ENCODE measurements at places on chromosomes 1 and 21.
A peak's percentile ranks its signal among the peaks of the same experiment; 100 is the strongest.

DNA sequence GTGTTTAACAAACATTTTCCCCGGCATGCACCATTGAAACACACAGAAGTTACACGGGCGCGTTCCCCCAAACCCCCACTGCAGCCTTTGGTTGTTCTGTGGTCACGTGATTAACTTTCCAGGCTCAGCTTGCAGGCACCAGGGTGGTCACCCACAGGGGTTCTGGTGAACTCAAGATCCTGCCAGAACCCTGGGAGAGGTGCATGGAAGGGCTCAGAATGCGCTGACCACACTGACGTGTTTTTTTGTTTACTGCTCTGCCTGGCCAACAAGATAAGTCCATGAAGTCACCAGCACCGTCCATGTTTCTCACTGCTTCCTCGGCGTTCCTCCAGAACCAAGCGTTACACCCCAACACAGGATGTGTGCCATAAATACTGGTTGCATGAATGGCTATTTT is 229.5 kb upstream of the VAMP3 start:
- DNase-seq = no peak

DNA sequence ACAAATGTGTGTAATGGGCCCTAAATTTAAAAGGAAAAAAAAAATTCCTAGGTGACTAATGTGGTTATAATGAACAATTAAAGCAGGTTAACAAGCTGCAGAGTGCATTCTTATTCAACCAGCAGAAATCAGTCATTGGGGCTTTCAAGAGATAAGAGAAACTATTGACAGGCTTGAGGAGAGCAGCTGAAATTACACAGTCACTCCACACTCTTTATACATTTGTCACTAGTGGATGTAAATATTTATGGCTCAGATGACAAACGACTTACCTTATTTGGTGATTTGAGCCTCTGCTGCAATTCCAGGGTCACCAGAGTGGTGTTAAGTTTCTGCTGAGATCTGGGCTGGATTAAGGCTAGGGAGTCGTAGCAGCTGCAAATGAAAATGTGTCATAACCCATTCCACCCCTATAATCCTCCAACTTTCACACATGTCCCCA is 896.3 kb downstream of the TTLL7 start:
- peak; percentile 90 for DNase-seq

GRCh38 chr1:60670302-60670701 is 412.1 kb upstream of the NFIA start:
- DNase-seq = no peak

GRCh38 chr1:22738522-22738921 is 27.9 kb downstream of the EPHB2 start:
- no peak for DNase-seq

DNA sequence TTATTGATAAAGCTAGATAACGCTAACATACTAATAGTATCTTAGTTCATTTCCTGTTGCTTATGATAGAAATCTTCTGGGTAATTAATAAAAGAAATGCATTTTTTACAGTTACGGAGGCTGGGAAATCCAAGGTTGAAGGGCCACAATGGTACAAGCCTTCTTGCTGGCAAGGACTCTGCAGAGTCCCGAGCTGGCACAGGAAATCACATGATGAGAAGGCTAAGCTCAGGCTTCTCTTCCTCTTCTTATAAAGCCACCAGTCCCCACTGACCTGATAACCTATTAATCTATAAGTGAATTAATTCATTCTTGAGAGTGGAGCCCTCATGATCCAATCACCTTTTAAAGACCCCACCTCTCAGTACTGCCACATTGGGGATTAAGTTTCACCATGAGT is 82.6 kb downstream of the GPR161 start:
- no peak for DNase-seq

DNA sequence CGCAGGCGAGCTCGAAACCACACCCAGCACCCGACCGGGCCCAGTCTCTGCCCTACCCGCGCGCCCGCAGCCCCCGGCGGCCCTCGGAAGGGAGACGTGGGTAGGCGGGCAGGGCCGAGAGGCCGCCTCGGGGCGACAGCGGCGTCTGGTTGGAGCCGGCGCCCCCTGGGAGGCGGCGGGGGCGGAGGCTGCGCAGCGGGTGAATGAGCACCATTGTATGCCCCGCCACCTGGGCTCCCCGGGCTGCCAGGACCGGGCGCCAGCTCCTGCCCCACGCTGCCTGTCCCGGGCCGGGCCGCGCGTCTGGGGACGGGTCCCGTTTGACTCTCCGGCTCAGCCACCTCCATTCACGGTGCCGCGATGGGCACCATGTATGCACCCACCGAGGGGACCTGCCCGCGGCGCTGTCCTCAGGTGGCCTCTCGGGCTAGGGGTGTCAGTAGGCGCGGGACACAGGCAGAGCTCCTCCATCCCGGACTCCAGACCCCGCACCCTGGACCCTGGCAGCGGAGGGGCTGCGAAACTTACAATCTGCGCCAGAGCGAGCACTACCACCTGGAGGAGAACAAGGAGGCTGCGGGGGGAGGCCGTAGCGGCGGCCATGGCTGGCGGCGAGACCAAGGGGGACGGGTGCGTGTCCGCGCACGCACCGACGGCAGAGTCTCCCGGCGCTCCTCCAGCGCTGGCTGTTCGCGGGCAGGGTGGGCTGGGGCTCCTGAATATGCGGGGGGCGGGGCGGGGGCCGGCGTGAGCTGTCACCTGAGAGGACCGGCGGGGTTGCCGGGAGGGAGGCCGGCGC is at the start of gene COL9A2:
Gene COL9A2 (minus strand): TSS at position 692 of the 799 bp plus-strand sequence. CDS start 89 bp downstream, at position 603.
- DNase-seq = no peak

DNA sequence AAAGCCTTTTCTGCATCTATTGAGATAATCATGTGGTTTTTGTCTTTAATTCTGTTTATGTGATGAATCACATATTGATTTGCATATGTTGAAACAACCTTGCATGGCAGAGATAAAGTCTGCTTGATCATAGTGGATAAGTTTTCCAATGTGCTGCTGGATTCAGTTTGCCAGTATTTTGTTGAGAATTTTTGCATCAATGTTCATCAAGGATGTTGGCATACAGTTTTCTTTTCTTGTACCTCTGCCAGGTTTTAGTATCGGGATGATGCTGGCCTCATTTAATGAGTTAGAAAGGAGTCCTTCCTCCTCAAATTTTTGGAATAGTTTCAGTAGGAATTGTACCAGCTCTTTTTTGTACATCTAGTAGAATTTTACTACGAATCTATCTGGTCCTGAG is 55.0 kb downstream of the COL24A1 start:
- DNase-seq = no peak

DNA sequence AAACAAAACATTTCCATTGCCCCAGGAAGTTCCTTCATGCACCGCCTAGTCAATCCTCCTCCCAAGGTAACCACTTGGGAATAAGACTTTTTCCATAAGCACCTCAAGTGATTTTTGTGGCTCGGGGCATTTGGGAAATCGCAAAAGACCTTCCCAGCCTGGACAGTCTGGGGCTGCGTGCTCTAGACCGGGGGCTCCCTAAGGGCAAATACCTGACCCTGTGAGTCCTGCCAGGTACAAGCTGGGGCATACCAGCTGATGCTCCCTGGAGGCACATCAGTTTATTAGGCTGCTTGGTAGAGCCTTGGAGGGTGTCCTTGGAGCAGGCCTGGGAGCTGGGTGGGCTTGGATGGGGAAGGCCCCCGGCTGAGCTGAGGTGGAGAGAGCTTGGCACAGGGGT is 34.4 kb downstream of the ALPL start:
- no peak for DNase-seq

DNA sequence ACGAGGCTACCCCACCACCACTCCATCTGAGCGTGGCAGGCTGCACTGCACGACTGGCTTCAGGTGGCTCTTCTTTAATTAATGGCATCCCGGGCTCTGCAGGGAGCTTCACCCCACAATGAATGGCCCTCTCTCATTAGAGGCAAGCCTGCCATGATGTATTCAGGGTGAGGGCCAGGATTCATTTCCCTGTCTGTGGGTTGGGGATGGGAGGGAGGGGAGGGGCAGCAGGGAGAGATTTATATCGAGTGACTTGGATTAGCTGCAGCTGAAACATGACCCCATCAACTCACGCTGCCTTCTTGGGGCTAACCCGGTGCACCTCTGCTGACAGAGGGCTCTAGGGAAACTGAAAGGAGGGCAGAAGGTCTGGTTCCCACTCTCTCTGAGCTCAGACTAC is 54.2 kb downstream of the ERI3 start:
- no peak for DNase-seq

- no peak for DNase-seq
Measured at GRCh38 chr1:183129921-183130690, 56.0 kb upstream of the LAMC2 start.

DNA sequence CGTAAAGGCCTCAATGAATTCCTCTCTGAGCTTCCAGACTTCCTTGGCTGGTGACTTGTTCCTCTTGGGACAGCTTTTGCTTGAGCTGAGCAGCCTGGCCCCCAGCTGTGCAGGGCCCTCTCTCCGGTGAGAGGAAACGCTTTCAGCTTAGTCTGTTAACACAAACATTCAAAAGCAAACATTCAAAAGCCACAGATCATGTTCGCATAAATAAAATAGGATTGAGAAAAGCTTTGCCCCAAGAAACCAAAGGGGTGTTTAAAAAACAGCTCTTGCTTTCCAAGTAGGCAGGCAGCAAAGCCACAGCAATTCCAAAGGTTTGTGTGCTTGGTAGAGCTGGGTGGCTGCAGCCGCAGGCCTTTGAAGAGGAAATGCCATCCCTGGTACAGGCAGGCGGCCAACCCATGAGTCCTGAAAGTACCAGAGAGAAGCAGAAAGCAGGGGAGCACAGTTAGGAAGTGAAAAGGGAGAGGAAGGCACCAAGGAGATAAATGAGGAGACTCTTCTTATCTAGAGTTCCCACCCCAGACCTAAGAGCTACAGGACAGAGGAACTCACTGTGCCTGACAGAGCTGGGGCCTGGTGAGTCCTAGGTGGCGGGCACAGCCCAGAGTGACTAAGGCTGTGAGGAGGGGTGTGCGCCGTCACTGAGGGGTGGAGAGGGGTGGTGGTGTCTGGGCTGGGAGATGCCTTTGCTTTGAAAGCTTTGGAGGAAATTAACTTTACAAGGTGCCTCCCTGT is 48.4 kb downstream of the CCN1 start:
- peak; percentile 92 for DNase-seq

GRCh38 chr1:182064611-182065010 is 3.1 kb upstream of the ZNF648 start:
- DNase-seq = no peak

DNA sequence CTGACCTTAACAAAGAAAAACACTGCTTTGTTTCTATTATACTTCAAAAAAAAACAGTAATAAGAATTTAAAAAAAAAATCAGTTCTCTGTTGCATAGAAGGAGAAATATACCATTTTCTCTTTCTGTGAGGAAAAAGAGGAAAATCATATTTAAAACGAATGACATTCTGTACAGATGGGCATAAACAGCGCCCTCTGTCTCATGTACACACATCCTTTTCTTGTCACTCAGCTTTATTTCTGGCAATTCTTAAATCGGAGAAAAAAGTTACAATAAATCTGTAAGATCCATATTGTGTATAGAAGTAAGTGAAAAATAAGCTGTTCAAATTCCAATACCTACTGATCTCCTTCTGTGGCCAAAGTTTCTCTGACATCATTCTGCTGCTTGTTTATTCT is 245.4 kb downstream of the SMYD3 start:
- DNase-seq = no peak

GRCh38 chr1:156359973-156360372 is 9.0 kb upstream of the RHBG start:
- peak; percentile 34 for DNase-seq

- DNase-seq = no peak
Measured at GRCh38 chr1:35171579-35171978, 21.4 kb downstream of the SFPQ start.

DNA sequence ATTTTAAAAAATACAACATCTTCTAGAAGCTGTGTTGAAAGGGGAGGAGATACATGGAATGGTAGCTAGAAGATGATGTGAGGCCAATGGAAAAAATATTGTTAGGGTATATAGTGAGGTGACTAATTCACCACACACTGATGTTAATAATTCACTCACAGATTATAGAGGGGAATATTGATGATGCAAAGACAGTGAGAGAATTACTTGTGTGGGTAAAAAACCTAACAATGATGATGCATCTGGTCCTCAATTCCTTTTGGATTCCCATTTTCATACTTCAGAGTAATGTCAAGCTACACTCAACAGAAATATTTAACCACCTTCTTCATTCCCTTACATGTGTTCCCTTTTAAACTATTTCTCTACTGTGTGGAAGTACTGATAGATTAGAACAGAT is 169.5 kb upstream of the DPYD start:
- peak; percentile 96 for DNase-seq

- DNase-seq = no peak
Measured at GRCh38 chr1:175148068-175148467, 44.5 kb downstream of the KIAA0040 start.

DNA sequence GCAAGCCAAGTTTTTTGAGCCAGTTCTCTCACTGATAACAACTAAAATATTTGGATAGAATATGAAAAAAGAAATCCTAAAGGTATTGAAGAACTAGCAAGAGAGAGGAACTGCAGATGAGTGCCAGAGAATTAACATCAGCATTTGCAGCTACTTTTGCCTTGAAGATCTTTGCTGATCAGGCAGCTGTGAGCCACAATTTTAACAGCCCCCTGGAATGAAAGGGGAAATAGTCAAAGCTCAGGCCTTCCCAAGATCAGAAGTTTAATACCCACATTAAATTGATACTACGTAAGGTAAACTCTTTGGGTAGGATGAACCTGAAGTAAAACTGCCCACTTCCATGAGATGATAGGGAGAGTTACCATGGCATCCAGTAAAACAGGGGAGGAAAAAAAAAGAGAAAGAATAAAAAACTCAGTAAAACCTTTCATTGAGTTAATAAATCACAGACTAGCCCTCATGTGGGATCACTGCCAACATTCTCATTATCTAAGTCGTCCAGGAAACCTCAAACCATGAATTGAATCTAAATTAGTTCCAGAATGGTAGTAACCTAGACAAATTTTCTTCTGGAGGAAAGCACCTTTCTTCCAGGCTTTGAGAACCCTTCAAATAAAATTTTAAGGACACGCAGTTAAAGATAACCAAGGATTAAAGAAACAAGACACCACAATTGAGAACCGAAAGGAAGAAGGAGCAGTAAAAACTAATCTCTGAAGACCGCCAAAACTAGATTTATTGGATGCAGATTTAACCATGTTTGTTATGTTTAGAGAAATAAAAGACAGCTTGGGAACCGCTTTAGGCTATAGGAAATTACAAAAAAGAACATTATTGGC is 28.3 kb downstream of the SCP2 start:
- peak; percentile 97 for DNase-seq

DNA sequence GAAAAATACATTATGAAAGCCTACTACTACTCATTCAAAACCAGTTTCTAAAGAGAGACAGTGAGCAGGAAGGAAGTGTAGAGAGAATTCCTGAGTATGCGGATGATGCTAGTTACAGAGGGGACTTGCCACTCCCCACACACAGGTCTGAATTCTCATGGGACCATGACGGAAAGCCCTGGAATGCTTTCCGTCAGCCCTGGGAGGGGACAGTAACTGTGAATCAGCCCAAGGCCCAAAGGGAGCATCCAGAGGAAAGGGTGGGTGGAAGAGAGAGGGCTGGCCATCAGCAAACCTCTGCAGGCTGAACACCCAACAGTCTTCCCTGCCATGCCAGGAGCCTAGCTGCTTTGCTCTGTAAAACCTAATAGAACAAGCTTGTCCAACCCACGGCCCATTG is 36.4 kb downstream of the RCSD1 start:
- DNase-seq = peak; percentile 86
